Activated CD4-positive, alpha-beta T cell treated with anti-CD3 and anti-CD28 coated beads, Interleukin-2, amount 10 ng/mL, durations not matched to agents 24 days and 14 days (primary cell): ENCODE measurements at places on chromosomes 7 and 10. TPM values are rescaled to one million over a fixed set of nuclear protein-coding genes. Genes with fewer than 3 reads are reported as not detected.

Gene RSPH10B
- 0.49 TPM in 1 of 2 replicates, not detected in the other for total RNA-seq

GRCh38 chr10:77565590-77566023 is 72.0 kb downstream of the KCNMA1 start:
- no peaks in the 10 kb centered on the region for H3K36me3 ChIP-seq
- H3K4me3 ChIP-seq, result no peak overlapping the region
- DNase-seq, result no peak
- no peak overlapping the region for H3K27ac ChIP-seq
- no peaks in the 10 kb centered on the region for H3K27me3 ChIP-seq

DNA sequence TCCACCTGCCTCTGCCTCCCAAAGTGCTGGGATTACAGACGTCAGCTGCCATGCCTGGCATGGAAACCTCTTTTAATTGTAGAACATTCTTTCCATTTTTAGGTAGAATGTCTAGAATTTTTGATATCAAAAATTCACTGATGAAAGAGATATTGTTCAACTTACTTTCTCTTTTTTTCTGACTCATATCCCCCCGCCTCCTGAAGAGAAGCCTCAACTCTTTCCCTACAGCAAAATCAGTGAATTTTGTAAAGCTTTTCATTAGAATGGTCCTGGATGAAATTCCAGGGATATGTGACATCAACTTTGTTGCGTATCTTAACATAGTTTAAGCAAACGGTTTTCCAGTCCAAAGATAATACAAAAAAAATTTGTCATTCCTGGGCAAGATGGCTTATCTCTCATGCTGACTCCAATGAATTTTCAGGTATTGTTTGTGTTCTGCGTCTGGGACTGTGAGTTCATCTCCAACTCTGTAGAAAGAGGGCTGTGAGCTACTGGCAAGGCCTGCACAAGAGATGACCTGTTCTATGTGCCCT is 256.8 kb downstream of the BMPER start:
- H3K4me3 ChIP-seq, result no peak overlapping the region
- H3K27me3 ChIP-seq, result no peaks in the 10 kb centered on the region
- no peak overlapping the region for H3K27ac ChIP-seq
- DNase-seq, result no peak
- H3K36me3 ChIP-seq, result no peaks in the 10 kb centered on the region
- H3K4me1 ChIP-seq, result no peaks in the 10 kb centered on the region

DNA sequence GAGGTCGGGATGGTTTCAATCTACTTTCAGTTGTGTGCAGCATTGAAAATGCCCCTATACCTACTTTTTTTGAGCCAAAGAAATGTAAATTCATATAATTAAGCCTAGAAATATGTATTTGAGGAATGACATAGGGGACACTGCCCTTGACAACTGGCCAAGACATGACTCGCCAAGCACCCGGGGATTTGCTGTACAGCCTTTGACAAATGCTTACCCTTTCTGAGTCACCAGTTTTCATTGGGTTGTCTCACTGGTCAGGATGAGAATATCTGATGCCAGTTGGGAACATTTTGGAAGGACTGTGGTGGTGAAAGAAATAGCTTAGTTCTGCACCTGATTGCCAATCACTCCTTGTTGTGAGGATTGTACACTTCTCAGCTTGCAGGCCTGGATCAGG is 166.8 kb upstream of the HABP2 start:
- DNase-seq, result no peak
- no peak overlapping the region for H3K27ac ChIP-seq
- no peaks in the 10 kb centered on the region for H3K36me3 ChIP-seq
- peaks cover 10% of the 10 kb centered on the region for H3K4me1 ChIP-seq

- H3K27me3 ChIP-seq, result peaks cover 8% of the 10 kb centered on the region
- H3K27ac ChIP-seq, result no peak overlapping the region
- peak; percentile 21 for DNase-seq
- H3K36me3 ChIP-seq, result no peaks in the 10 kb centered on the region
- peaks cover 5% of the 10 kb centered on the region for H3K4me1 ChIP-seq
- H3K4me3 ChIP-seq, result no peak overlapping the region
Measured at GRCh38 chr10:1895691-1896090, 158.4 kb upstream of the ADARB2 start.

GRCh38 chr7:50304911-50305582 is 531 bp downstream of the IKZF1 start:
- peaks cover 35% of the 10 kb centered on the region for H3K4me1 ChIP-seq
- peak overlapping the region; percentile 95 for H3K4me3 ChIP-seq
- H3K27ac ChIP-seq, result peak overlapping the region; percentile 97

GRCh38 chr10:73095481-73096021 is 1.1 kb downstream of the P4HA1 start:
- no peaks in the 10 kb centered on the region for H3K27me3 ChIP-seq
- peaks cover 25% of the 10 kb centered on the region for H3K36me3 ChIP-seq
- peak overlapping the region; percentile 99 for H3K27ac ChIP-seq
- H3K4me3 ChIP-seq, result peak overlapping the region; percentile 93
- peak; percentile 83 for DNase-seq
- H3K4me1 ChIP-seq, result peaks cover 33% of the 10 kb centered on the region

GRCh38 chr10:16393271-16393858 is 43.4 kb upstream of the PTER start:
- no peak for DNase-seq
- H3K4me1 ChIP-seq, result no peaks in the 10 kb centered on the region
- no peaks in the 10 kb centered on the region for H3K27me3 ChIP-seq
- no peak overlapping the region for H3K27ac ChIP-seq
- no peak overlapping the region for H3K4me3 ChIP-seq
